ENCODE measurements at places on chromosomes 13 and 19. TPM values are rescaled to one million over a fixed set of nuclear protein-coding genes. Genes with fewer than 3 reads are reported as not detected.

GRCh38 chr13:80924596-80924995 lies 583.7 kb upstream of the SPRY2 start:
- no peak for DNase-seq

Gene ZNF317
- 33.3 TPM for polyA plus RNA-seq

Gene C19orf38
- polyA plus RNA-seq, result 2.8 TPM

Gene LONP1
- 49.6 TPM for polyA plus RNA-seq

Gene ZNF749
- 15.1 TPM for polyA plus RNA-seq

- no peak for DNase-seq
Measured at GRCh38 chr19:19191768-19192077, 229 bp downstream of the BORCS8 start.

- no peak for DNase-seq
Measured at GRCh38 chr13:51036418-51036817, 74.7 kb downstream of the C13orf42 start.

DNA sequence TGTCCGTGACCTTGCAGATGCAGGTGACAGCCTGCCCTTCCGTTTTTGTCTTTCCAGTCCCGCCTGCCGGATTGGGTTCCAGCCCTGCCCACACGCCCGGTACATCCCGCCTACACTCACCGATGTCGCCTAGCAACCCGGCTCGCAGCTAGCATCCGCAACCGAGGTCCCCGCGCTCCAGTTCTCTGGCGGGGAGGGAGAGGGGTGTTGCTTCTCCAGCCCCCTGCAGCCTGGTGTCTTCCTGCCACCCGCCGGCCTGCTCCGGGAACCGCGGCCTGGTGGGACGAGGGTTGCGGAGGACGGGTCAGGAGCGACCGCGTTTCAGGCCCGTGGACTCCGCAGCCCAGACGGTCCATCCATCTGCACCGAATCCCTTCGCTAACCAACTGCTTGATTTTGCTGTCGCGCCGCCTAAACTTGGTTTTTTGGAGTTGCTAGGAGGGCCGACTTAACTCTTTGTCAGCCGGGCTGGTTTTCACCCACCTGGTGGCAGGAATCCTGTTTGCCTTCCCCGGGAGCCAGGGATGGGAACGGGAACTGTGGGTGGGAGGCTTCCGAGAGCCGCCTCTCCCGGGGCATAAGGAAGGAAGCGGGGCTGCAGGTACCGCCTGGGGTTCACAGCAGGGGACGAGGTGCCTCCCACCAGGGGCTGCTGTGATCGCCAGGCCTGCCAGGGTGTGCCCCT lies 15.4 kb upstream of the MATK start:
- DNase-seq, result peak; percentile 85
